ENCODE measurements at places on chromosomes 13 and 19.

- no peak for DNase-seq
These were observed 1.4 kb downstream of the USP12 start for GRCh38 chr13:27170221-27170515.

GRCh38 chr19:16595097-16595496 lies 22.9 kb upstream of the SLC35E1 start:
- DNase-seq, result no peak

DNA sequence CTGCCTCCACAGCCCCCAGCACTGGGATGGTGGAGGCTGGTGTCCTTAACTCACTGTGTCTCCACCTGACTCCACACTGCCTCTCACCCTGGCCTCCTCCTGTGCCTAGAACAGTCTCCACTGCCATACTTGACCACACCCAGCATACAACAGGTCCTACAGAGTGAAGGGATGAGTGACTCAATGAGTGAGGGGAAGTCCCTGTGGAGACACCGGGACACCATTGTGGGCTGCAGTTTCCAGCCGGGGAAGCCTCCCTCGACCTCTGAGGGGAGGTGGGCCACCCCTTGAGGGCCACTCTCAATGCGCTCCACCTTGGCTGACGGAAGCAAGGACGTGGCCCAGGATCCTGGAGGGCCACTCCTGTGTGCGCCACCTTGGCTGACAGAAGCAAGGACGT lies 2.8 kb upstream of the ZNF135 start:
- no peak for DNase-seq

- no peak for DNase-seq
These were observed 20.0 kb downstream of the SIN3B start for GRCh38 chr19:16849168-16849567.

DNA sequence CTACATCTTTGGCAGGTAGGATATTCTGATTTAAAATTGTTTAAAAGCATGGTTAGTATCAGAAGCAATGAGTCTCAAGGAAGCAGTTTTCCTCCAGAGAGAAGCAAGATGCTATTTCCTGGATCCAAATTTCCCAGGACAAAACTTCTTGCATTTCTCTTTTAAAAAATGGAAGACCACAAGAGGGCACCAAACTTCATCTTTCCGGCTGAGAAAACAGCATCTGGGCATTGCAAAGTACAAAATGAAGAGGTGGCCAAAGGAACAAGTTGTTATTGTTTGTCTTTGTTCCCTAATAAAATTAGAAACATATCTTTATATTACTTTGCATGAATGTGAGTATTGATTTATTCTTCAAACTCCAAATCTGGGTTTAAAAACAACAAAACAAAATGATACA lies 60.0 kb upstream of the LRCH1 start:
- no peak for DNase-seq

DNA sequence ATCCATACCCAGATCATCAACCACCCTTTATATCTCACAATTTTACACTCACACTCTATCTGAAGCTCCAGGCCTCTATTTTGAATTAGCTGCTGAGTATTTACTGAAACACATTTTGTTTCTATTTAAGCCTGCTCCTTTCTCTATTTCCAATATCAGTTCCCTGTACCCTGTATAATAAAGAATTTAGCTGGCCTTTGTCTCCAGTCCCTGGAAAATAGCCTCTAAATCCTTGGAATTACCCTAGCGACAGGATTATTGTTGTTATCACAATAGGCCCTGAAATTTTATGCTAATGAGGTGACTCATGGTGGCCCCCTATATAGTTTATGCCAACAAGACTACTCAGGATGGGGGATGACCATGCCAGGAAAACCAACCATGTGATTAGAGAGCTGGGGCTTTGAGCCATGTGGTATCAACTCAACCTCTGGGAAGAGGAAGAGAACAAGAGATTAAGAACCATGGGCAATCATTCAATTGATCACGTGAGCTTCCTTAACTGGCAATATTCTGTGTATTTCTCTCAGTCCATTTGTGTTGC lies 72.7 kb downstream of the KATNAL1 start:
- no peak for DNase-seq

- DNase-seq, result no peak
These were observed 80.8 kb downstream of the FREM2 start for GRCh38 chr13:38767506-38768265.

GRCh38 chr13:107574517-107575210 lies 640.7 kb downstream of the LIG4 start:
- DNase-seq, result no peak

DNA sequence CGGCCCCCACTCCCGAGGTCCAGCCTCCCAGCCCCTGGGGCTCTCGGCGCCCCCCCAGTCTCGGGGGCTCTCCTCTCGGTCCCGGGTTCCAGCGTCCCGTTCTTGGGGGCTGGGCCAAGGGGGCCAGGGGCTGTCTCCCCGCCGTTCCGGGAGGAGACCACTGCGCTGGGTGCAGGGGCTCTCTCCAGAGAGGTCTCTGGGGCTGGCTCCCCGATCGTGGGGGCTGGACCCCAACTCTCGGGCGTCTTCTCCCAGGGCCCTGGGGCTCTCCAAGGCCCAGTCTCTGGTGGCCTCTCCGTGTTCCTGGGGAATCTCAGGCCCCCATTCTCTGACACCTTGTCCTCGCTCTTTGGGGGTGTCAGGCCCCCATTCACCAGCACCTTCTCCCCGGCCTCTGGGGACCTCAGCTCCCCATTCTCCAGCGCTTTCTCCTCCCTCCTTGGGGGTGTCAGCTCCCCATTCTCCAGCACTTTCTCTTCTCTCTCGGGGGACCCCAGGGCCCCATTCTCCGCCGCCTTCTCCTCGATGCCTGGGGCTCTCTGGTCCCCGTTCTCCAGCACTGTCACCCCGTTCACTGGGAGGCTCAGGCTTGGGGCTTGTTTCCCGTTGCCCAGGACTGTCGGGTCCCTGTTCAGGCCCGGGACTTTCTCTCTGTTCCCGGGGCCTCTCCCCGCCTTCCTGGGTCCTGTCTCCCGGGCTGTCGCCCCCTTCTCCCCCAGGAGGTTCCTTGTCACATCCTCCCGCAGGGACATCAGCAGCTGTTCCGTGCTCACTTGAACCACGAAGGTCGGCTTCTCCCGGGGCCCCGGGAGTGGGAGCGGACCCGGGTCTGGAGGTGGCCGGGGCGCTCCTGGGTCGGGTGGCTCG lies 13.7 kb downstream of the LMTK3 start:
- no peak for DNase-seq

- DNase-seq, result no peak
These were observed 6.8 kb upstream of the DGKH start for GRCh38 chr13:42041684-42042035.

DNA sequence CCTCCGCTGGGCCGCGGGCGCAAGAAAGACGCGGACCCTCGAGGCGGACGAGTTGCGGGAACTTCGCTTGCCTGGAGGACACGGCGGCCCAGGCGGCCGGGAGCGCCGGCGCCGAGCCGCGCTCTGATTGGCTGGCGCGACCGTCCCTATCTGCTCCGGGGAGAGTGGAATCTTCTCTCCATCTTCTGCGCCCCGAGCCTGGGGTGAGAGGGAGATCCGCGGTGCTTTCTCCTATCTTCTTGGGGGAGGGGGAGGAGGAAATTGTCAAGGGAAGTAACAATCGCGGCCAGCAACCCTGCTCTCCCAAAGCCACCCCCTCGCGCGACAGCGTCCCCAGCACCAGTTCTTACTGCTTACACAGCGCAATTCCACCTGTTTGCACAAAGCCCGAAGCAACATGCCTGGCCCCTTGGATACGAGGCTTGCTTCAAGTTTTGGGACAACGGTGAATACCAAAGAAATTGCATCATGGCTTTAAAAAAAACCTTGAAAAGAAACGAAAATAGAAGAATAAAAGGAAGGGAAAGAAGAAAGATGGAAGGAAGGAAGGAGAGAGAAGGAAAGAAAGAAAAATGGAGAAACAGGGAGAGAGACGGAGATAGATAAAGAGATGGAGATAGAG lies 4.8 kb downstream of the SOX21 start:
- DNase-seq, result no peak

- peak; percentile 84 for DNase-seq
These were observed 694 bp upstream of the ZNF460 start for GRCh38 chr19:57279418-57280164.

- DNase-seq, result peak; percentile 25
These were observed 28.7 kb upstream of the FAM216B start for GRCh38 chr13:42752731-42753130.

GRCh38 chr19:1384478-1385110 lies 887 bp downstream of the NDUFS7 start:
- DNase-seq, result no peak

DNA sequence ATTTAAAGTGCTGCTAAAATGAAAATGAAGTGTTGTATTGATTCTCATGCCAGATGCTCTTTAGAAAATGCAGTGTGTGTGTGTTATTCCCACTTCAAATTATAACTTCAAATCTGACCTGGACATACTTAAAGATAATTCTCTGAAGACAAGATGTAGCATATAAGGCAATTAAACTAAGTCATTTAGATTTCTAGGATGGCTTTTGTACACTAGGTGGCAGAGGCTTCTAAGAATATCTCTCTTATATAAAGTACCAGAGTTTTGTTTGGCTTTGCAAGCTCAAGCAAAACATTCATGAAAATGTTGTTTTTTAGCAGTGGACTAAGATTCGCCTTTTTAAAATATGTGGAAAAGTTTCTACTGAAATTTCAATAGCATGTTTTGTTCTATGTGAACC lies 407.2 kb downstream of the GPC5 start:
- DNase-seq, result no peak

DNA sequence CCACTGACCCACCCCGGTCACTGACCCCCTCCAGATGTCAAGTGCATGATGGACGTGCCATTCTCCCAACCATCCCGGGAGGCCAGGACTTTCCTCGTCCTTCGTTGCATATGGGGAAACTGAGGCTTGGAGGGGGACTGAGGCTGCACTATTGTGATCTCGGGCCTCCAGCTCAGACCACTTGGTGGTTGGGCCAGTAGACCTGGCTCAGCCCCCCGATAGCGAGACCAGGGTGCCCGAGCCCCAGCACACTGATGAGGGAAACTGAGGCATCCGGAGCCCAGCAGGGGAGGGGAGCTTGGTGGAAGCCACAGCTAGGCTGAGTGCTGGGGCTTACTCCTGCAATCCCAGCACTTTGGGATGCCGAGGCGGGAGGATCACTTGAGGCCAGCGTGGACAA lies 10.4 kb downstream of the EFNA2 start:
- no peak for DNase-seq

DNA sequence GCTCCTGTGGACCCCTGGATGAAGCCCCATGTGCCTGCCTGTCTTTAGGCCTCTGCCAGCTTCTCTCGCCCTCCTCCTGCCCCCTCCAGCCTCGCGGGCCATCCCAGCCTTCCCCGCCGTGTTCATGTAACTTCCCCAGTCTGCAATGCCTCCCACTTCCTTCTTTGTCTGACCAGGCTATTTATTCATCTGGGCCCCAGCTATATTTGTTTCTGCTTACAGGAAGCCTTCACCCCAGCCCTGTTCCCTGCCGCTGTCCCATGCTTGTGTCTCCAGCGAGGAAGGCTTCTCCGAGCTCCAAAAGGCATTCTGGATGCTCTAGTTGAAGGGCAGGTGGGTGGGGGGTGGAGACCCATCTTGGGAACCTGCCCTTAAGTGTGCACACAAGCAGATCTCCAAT lies 7.9 kb upstream of the C3 start:
- DNase-seq, result no peak

DNA sequence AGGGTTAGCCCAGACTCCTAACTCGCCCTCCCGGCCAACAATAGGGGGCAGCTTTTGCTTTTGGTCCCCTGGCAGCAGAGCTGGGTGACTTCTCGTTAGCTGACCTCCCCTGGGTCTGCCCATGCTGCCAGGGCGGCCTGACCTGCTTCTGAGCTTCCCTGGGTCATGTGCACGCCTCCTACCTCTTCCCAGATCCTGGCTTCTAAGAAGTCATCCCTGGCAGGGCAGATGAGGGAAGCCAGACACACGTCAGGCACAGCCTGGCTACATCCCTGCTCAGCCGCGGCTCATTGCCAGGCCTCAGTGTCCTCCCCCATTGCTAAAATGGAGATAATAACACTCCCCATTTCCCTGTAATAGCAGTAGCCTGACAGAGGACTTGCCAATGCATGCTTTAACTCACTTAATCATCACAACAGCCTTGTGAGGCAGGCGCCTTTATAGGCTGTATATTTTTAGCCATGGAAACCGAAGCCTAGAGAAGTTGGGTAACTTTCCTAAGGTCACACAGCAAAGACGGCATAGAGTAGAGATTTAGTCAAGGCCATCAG lies 2.1 kb downstream of the KCNK6 start:
- DNase-seq, result no peak

- no peak for DNase-seq
These were observed 139.3 kb downstream of the DACH1 start for GRCh38 chr13:71727662-71728061.

- no peak for DNase-seq
These were observed 11.0 kb upstream of the BBC3 start for GRCh38 chr19:47241919-47242577.

GRCh38 chr19:45423033-45423588 lies 606 bp downstream of the ERCC1 start:
- no peak for DNase-seq

DNA sequence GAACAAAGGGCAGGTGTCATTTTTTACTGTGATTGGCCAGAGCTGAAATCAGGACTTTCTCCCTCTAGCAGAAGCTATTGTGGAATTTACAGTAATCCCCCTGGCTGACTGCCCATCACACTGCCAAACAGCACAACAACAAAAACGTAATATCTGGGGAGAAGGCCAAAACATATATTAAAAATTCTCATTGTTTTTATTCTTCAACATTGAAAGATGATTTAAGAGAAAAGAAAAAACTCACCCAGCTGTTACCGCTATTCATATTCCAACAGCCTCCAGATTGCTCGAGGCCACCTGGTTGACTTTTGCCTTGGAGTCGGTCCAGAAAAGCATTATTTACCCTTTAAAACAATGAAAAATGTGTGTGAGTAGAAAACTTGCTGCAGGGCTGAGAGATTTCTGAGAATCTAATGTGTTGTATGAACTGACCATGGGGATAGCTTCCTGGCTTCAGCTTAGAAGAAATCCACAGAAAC lies 97.2 kb downstream of the EPSTI1 start:
- no peak for DNase-seq

DNA sequence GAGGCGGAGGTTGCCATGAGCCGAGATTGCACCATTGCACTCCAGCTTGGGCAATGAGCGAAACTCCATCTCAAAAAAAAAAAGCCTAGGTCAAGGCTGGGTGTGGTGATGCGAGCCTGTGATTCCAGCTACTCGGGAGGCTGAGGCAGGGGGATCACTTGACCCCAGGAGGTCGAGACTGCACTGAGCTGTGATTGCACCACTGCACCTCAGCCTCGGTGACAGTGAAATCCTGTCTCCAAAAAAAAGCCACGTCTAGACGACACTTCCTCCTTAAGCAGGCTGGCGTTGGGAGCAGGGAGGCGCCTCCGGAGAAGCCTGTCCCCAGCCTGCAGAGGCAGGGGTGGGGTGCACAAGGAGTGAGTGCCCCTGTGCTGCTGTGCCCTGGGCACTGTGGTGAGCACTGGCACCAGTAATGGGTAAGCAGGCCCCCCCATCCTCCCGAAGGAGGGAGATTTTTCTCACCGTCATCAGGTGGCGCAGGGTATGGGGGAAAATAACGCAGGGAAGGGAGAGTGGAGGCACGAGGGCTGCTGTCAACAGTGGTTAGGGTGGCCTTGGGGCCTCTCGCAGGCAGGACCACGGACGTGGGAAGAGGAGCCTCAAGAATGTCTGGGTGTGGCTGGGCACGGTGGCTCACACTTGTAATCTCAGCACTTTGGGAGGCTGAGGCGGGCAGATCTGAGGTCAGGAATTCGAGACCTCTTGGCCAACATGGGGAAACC lies 706 bp downstream of the P2RY11 start:
- no peak for DNase-seq

Measured in NCI-H1436 treated with DMSO at 0.1 percent for 48 hours (cell line).